ENCODE measurements at places on chromosomes 6 and 20. TPM values are rescaled to one million over a fixed set of nuclear protein-coding genes. Genes with fewer than 3 reads are reported as not detected.
A peak's percentile ranks its signal among the peaks of the same experiment; 100 is the strongest.

DNA sequence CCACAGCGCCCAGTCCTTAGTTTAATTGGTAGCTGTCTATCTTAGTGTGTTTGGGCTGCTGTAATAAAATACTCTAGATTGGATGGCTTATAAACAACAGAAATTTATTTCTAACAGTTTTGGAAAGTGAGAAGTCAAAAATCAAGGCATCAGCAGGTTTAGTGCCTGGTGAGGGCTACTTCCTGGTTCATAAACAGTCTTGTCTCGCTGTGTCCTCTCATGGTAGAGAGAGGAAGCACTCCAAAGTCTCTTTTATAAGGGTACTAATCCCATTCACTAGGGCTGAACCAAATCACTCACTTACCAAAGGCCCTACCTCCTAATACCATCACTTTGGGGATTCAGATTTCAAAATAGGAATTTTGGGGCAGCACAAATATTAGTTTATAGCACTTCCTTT is 336.9 kb upstream of the RSPO3 start:
- DNase-seq: no peak

DNA sequence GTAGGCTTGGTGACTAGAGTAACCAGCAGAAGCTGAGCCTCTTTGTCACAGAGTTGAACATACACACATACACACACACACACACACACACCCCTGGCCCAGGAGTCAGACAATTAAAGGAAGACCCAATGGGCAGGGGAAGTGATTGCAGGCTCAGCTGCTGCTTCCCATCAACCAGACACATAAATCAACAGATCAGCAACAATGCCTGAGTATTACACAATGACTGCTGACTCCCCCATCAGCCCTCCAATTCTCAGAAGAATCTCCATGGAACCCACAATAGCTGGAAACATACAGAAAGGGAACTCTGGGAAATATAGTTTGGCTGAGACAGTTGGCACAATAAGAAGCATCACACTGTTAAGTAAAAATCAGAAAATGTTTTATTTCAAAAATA is 270.4 kb upstream of the PLCB4 start:
- no peak for DNase-seq

Gene HCRTR2
- not detected for total RNA-seq

DNA sequence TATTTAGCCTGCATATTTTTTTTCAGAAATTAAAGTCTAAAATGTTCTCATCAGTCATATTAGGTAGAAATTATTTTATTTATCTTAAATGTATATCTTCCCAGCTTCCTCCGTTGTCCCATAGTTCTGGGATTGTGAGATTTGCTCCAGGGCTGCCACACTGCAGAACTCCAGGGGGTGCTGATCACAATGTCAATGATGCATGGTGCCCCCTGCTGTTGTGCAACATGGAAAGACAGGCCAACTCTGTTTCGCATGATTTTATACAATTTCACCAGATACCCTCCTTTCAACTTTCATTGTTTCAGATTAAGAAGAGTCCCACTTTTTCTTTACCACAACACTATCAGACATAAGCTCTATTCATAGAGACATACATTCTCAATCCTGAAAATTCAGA is 35.9 kb downstream of the ID4 start:
- DNase-seq: no peak

Gene DOP1A
- 33.9 TPM for total RNA-seq

Gene PRL
- total RNA-seq: not detected

Gene TRIM10
- total RNA-seq: not detected

DNA sequence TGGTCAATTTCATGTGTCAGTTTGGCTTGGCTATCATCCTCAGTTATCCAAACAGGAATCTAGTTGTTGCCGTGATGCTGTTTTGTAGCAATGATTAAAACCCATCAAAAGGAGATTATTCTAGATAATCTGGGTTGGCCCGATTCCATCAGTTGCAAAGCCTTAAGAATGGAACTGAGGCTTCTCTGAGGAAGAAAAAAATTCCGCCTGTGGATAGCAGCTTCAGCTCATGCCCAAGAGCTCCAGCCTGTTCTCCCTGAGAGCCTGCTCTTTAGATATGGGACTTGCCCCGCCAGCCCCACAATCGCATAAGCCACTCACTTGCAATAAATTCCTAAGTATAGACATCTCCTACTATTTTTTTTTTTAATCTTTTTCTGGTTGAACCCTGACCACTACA is 61.5 kb downstream of the SEL1L2 start:
- no peak for DNase-seq

- no peak for DNase-seq
These were observed 969.2 kb upstream of the SLC35B3 start for GRCh38 chr6:9404351-9405146.

Gene PACRG
- 1.7 TPM for total RNA-seq

- DNase-seq: no peak
These were observed 476 bp downstream of the AAR2 start for GRCh38 chr20:36236786-36237121.

Gene CALHM4
- not detected for total RNA-seq

Gene XPO5
- 35.0 TPM for total RNA-seq

GRCh38 chr20:34834459-34834893 is 9.0 kb upstream of the NCOA6 start:
- DNase-seq: peak; percentile 44

DNA sequence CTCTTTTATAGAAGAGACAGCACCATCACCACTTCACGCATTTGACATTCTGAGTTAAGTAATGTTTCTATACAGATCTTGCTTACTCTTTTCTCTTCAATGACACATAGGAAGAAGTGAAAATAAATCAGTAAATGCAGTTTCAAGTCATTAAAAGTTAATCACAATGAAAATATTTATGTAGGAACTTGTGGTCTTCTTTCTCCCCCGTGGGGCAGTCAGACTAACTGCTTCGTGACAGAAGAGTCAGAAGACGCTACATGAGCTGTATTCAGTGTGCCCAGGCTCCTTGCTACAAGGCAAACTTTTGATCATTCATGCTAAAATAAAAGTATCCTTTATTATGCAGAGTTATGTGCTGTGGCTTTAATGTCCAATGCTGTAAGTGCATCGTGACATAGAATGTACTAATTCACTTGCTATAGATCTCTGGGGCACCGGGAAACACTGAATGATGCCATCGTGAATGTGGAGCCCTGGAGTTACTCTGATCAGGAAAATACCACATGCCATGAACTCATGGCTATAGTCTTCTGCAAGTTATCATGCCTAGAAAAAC is 117.8 kb upstream of the TRAF3IP2 start:
- DNase-seq: no peak

All from naive thymus-derived CD4-positive, alpha-beta T cell (primary cell).